Putamen (tissue), 1 donor: ENCODE measurements at places on chromosomes 3 and 15.

DNA sequence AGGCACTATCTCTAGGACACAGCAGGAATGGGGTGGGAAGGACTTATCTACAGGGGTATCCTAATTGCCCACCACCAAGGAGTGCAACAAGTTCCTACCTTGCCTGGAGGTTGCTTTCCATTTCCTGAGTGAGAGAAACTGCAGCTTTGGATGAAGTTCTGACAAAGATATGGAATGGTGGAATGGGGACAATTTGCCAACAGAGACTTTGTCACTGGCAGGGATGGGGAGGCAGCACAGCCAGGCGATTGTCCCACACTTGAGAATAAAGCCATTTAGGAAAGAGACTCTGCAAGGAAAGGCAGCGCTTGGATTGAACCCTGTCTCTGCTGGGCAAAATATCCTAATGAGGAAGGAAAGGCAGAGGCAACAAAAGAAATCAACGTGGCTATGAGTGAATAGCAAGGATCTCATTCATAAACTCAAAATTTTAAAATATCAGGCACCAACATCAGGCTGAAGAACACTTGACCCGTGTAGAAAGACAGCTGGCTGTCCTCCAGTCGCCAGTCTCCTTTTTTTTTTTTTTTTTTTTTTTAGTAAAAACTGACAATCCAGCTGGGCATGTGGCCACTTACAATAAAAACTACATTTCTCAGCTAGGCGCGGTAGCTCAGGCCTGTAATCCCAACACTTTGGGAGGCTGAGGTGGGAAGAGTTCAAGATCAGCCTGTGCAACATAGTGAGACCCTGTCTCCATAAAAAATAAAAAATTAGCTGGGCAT lies 31.6 kb upstream of the PDE8A start:
- DNase-seq: peak; percentile 80

DNA sequence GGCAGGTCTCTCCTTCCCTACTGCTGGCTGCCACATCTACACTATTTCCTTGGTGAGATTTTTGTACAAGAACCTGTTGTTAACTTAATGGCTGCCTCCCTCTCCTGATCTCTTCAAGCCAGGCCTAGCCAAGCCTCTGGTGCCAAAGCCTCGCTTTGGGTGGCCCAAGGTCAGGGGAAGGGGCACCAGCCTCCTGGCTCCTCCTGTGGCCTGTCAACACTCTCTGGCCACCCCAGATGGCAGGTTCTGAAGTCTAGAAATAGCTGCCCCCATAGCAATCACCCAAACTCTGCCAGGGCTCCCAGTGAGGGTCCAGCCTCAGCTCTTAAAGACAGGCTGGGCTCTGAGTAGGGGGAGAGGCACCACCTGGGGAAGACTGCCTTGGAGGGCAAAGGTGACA lies 5.0 kb downstream of the IFRD2 start:
- no peak for DNase-seq

DNA sequence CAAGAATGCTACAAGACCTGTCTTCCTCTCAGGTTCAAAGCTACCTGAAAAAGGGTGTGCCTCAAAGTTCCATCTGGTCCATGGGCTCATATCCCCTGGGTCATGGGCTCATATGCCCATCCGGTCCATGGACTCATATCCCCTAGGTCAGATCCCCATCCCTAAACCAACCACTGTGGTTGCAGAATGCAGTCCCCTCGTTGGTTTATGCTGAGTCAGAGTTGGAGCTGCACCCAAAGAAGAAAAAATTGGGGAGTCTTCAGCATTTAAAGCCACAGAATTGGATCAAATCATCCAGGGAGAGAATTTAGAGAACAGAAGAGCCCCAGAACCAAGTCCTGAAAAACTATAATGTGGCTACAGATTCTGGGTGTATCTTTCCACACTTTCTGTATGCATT lies 71.5 kb upstream of the IL12A start:
- DNase-seq: no peak

GRCh38 chr15:35932531-35932930 lies 386.6 kb upstream of the DPH6 start:
- peak; percentile 33 for DNase-seq

GRCh38 chr3:143121241-143122088 lies 1.9 kb downstream of the CHST2 start:
- no peak for DNase-seq

DNA sequence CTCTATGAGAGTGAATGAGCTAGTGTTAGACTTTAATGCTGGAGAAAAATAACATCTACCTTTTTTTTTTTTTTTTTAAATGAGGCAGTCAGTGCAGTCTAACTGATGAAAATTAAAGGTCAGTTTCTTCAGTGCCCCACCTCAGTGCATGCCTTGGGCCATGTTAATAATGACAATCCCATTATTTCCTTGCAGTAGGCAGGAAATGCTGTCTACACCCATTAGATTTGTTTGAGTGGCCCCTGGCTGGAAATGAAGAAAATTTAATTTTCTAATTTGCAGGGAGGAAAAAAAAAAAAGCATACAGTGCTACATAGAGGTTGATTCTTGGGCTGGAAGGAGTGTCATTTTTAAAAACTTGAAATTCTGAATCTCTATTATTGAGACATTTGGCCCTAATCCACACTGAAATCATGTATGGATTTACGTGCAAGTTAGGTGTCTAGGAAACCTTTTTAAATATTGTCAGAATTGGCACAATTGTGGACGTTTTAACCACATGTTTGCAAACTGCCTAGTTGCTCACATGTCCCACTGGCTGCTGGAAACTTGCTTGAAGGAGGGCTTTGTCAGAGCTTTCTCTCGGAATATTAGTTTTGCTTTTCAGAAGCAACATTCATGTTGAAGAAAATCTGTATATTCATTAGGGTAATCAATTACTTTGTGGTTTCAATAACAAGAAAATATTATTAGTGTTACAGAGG lies 18.4 kb downstream of the FNDC3B start:
- DNase-seq: no peak

GRCh38 chr3:59326246-59327024 lies 276.6 kb upstream of the CFAP20DC start:
- DNase-seq: no peak

GRCh38 chr3:81742581-81742980 lies 18.9 kb downstream of the GBE1 start:
- no peak for DNase-seq

- no peak for DNase-seq
Measured at GRCh38 chr15:62832231-62832630, 210.3 kb upstream of the TPM1 start.

DNA sequence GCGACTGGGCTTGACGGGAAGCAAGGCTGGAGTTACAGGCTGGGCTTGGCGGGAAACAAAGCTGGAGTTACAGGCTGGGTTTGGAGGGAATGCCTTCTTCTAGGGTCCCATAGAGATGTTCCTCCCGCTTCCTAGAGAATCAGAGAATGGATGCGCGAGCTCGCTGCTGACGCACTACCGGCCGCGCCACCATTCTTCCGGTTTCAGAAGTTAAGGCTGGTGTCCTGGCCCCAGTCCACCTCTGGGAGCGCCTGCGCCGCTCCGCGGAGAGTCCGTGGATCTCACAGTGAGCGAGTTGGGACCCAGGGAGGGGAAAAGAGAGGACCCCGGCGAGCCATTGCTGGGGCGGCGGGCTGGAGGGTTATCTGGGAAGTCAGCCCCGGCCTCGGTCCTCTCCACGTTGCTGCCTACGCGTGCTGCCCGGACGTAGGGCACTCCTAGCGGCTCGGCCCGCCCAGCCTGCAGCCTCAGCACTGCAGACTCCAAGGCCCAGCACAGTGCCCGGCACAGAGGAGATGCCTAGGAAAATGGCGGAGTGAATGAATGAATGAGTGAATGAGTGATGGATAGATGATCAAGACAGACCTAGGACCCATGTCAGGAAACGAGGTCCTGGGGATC lies at the start of gene ZNF502:
TSS of gene ZNF502 (plus strand) at position 206 of the 621 bp plus-strand sequence. CDS start 7,602 bp downstream, outside the sequence.
- DNase-seq: peak; percentile 88

DNA sequence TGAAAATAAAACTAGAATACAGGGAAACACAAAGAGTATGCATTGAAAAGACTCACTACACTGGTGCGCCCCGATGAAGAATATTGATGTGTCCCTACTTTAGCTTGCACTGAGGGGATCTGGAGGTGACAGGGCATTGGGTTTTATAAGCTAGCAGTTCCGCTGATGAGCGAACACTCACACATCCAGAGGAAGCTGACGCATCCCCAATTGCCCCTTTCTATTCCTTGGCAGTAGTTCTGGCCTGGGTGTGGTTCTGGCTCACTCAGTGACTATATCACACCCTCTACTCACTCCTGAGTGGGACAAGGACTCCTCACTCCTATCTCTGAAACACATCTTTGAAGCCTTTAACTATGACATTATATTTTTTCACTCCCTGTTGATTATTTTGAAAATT lies 71.0 kb downstream of the B3GNT5 start:
- no peak for DNase-seq

DNA sequence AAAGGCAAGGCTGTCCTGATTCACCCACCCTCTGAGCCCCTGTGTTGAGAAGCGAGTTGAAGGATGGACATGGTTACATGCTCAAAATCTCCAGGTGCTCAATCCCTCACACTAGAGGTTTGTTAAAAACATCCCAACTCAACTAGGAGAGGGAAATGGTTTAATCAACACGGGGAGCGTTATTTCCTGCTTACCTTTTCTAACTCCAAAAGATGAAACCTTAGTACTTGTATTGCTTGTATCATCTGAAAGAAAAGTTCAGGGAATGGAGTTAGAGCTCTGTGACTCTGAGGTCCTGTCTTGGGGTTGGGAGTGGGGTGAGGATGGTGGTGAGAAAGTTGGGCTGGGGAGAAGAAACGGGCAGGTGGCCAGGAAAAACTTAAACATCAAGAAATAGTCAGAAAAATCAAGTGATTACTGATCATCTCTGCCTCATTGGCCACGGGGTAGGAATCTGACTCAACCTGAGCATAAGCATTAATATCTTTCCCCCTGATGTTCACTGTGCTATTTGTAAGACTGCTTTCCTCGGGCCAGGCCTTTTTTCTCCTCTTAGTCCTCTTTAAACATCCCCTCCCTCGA lies 5.9 kb downstream of the MEIS2 start:
- no peak for DNase-seq

GRCh38 chr15:46151786-46152185 lies 517.0 kb downstream of the SQOR start:
- DNase-seq: no peak

GRCh38 chr3:34056951-34057390 lies 258.5 kb downstream of the PDCD6IP start:
- no peak for DNase-seq

DNA sequence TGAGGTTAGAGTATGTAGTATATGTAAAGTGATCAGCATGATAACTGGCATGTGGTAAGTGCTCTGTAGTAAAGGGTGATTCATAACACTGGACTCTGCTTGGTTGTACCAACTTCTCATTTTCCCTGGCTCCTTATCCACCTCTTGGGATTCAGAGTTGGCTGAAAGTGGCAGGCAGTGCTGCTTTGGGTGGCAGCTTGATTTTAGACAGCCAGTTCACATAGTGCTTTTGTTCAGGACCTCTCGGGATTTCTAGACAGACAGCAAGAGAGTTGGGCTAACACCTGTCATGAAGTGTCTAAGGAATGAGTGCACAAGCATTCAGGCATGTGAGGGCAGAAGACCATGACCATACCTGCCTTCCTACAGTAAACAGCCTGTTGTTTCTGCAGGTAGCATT lies 69.0 kb downstream of the RBM6 start:
- no peak for DNase-seq

GRCh38 chr3:105523501-105523900 lies 156.8 kb downstream of the ALCAM start:
- no peak for DNase-seq

DNA sequence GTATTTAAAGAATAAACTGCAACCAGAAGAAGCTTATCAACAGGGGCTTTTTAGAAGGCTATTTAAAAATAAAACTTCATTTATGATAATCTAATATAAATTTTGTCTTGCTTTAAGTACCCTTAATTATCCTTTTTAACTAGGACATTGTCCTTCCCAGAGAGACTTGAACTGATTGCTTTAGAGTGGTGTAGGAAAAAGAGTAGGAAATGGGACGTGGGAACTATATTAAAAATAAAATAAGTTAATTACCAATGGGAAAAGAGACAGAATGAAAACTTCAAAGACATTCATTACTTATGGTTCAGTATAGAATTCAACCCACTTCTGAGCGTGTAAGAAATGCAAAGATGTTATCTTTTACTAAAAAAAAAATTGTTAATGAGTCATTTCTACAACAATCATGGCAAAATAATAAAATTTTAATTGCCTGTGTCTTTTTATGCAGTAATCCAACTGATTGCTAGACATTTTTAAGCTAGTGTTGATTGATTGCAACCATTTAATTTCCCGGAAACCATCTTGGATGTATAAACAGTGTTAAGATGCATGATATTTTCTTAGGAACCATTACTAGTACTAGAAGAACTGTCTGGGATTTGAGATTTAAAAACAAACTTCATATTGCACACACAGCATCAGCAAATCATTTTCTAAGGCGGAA lies 298.8 kb upstream of the UMPS start:
- DNase-seq: no peak

- no peak for DNase-seq
Measured at GRCh38 chr3:134291319-134292254, 40.9 kb upstream of the RYK start.

DNA sequence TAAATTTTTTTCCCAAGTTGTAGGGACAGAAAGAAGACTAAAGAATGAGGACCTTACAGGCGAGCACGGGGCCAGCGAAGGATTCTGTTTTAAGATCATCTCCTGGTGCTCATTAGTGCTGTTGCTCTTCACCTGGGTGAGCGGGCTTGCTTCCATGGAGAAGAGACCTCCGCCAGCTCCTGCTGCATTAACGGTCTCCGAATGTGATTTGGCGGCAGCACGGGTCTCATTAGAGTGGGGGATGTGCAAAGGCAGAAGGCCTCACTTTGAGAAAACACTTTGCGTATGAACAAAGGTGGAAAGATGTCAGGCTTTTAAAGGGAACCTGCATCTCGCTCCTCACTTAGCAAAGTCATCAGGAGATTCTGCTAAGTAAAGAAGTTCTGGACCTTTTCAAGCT lies 753.4 kb upstream of the CFAP20DC start:
- DNase-seq: no peak

DNA sequence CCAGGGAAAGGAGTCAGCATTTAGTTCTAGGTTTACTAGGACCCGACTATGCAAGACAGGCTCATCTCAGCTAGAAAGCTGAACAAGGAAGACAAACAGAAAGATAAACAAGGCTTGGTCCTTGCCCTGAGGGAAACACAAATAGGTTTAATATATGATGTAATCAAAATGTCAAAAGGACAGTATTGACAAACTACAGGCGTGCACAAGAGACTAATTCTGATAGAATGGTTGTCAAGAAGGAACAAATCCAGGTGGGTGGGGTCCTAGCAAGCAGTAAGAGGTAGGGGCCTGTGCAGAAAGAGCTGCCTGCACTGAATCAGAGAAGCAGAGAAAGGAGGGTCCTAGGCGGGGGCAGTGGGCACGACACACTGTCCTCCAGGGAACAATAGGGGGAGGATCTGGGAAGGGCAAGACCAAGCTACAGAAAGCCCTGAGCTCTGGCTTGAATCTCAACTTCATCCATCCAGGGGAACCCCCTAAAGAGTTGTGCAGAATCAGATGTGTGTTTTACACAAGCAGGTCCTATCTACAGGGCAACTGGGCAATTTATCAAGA lies 23.4 kb downstream of the RFTN1 start:
- no peak for DNase-seq

DNA sequence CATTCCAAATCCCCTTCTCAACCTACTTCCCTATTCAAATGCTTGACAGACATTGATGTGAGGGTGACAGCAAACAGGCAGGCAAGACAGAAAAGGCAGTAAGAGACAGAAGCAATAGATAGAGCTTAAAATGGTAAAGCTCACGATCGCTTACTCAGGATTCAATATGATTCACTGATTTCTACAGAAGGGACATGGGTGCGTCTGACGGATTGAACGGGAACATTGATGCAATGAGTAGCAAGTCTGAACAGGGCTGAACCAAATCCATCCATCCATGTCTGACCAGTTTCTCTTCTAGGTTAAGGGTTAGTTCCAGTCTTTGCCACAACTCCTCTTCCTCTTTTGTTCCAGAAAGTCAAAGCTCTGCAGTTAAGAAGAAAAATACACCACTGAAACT lies 35.1 kb downstream of the P2RY1 start:
- DNase-seq: no peak
